ENCODE measurements at places on chromosomes 11 and 22.

GRCh38 chr11:57761301-57762234 is at the start of gene CTNND1:
CTNND1 (plus strand) TSS chr11:57761802; CDS start chr11:57791479, 29,677 bp downstream.
- no peak for DNase-seq

GRCh38 chr11:110621826-110622225 is 90.4 kb downstream of the ARHGAP20 start:
- no peak for DNase-seq

GRCh38 chr11:117711331-117711730 is 85.7 kb downstream of the DSCAML1 start:
- DNase-seq: no peak

DNA sequence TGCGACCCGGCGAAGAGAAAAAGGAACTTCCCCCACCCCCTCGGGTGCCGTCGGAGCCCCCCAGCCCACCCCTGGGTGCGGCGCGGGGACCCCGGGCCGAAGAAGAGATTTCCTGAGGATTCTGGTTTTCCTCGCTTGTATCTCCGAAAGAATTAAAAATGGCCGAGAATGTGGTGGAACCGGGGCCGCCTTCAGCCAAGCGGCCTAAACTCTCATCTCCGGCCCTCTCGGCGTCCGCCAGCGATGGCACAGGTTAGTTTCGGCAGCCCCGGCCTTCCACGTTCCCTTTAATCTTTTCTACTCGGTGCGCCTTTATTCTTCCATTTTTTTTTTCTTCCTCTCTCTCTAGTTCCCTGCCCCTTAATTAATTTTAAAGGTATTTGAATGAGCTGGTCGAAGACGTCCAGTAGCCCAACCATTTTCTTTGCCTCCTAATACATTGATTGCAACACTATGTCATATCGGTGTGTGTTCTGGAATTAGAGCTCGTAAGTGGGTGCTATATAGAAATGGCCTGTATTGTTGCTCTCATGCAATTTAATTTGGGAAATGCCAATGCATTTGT is 537 bp downstream of the EP300 start:
- no peak for DNase-seq

GRCh38 chr11:133390803-133391202 is 141.5 kb downstream of the OPCML start:
- DNase-seq: no peak
